Inflammatory macrophage treated with lipopolysaccharide for 4 hours (primary cell): ENCODE measurements at places on chromosomes 1 and 21.
A peak's percentile ranks its signal among the peaks of the same experiment; 100 is the strongest.

DNA sequence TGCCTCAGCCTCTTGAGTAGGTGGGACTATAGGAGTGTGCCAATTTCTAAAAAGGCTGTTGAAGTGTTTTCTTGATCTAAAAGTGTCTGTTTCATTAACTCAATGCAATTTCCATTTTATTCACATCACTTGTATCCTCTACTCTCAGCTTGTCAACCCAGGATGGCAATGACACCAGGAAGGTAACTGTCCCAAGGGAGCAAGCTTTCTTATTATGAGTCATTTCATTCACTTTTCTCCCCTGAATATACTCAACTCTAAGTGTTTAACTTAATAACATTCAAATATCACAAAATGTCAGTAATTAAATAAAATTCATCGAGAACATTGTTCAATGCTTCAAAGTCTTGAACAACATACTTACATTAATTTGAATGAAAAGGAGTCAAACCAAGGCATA lies 22.9 kb upstream of the GFI1 start:
- DNase-seq, result no peak

GRCh38 chr21:42108554-42109340 lies 37.6 kb downstream of the UMODL1 start:
- no peak for DNase-seq

GRCh38 chr1:173297798-173298391 lies 90.8 kb upstream of the TNFSF4 start:
- no peak for DNase-seq

DNA sequence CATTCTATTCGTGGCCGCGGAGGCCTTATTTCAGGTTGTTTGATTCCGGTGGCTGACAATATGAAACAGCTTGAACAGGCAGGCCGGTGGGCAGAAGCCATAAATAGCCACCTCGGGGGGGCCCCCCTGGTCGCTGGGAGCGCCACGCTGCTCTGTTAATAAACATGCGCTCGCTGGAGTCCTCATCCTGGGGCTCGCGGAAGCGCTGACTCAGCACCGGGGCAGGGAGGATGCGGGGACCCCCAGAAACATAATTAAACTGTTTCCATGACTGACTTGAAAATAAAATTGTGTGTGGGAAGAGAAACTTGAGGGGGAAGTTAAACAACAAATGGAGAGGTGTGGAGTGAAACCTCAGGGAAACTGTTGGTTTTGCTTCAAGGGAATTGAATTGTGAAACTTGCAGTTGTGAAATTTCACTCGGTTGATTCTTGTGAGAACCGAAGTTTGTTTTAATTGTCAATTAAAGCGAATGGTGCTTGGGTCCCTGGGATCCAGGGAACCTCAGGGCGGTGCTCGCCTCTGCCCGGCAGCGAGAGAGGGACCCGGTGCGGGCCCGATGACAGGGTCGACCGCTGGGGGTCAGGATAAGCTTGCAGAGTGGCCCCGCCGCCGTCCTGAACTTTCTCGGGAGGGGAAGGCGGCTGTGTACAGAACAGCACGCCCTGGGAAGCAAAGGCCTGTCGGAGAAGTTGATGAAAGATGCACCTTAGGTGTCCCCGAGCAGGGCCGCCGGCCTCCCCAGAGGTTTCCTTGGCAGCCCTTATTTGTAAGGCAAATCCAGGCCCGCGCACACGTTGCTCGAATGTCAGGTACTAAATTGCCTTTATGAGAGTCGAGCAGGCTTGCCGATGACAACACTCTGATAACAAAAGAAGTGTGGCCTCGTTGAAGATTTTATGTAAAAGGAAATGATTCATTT lies 176.9 kb upstream of the LMO4 start:
- DNase-seq, result peak; percentile 82

DNA sequence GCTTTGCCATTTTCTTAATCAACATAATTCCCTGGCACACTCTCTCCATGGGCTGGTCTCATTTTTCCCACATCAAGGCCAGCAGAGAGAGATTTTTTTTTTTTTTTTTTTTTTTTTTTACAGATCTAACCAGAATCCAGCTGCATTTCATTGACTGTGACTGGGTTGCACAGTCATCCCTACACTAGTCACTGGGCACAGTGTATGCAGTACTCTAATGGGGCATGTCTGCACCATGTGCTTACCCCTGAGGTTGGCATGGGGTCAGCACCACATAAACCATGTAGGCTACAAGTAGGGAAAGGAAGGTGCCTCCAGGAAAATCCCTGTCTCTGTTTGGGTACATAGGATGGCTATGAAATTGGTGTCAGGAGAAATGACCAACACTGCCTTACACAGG lies 64.1 kb upstream of the LRP8 start:
- DNase-seq, result no peak

DNA sequence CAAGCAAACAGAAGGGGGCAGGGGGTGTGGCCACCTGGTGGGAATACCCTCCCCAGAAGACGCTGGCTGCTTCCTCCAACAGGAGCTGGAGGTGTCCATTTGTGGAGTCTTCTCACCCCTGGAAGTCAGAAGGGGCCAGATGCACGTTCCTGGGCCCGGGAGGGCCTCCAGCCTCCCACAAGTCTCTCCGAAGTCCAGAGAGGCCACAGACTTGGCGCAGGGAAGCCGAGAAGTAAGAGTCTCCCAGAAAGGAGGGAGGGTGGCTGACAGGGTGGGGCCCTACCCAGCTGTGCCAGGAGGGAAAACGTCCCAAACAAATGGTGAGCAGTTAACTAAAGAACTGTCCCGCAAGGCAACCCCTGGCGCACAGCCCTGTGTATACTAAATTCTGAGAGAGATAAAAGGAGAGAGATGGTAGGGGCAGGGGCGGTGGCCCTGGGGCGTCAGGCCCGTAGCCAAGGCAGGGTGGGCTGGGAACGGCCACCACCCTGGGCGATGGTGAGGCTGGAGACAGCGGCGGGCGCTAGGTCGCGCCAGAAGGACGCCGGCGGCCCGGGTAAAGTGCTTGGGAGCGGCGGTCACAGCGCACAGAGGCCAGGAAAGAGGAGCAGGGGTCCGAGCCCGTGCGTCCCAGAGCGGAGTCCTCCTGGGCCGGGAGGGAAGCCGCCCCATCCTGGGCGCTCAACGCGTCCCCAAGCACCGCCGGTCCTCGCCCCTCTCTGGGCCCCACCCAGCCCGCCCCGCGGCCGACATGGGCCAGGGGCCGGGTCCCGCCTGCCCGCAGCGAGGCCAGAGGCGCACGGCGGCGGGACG lies 1.2 kb downstream of the CHD5 start:
- DNase-seq, result no peak

DNA sequence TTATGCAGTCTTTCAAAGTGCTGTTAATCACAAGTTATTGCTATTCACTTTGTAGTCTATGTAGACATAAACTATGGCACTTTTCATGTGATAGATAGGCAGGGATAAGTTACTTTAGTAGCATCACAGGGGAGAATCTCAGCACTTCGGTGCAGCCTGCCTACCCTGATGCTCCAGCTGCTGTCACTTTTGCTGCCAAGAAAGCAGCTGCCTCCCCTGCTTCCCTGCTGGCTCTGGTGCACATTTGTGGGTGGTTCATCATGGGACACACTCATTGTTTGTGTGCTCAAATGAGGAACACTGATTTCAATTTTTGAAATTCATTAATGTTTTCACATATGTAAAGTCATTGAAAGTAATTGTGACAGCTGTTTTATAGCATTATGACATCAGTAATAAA lies 272.6 kb downstream of the S1PR1 start:
- DNase-seq, result no peak

GRCh38 chr1:63463248-63463647 lies 59.8 kb downstream of the ITGB3BP start:
- peak; percentile 93 for DNase-seq

DNA sequence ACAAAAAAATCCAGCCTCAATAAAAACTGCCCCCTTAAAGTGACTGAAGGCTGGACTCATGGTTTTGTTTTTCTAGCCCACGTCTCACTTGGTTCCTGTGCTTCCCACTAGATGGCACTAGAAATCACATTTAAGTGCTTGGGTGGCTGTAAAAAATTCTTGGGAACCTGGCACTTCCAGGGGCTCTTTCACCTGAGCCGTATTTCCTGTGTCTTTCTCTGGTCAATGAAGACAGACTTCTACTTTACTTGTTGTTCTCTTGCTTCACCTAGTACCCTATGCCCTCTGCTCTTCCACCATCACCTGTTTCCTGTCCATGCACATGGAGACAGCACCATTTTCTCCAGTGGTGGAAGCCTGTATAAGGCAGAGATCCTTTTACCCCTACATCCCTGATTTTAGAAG lies 20.0 kb downstream of the METTL13 start:
- peak; percentile 27 for DNase-seq

DNA sequence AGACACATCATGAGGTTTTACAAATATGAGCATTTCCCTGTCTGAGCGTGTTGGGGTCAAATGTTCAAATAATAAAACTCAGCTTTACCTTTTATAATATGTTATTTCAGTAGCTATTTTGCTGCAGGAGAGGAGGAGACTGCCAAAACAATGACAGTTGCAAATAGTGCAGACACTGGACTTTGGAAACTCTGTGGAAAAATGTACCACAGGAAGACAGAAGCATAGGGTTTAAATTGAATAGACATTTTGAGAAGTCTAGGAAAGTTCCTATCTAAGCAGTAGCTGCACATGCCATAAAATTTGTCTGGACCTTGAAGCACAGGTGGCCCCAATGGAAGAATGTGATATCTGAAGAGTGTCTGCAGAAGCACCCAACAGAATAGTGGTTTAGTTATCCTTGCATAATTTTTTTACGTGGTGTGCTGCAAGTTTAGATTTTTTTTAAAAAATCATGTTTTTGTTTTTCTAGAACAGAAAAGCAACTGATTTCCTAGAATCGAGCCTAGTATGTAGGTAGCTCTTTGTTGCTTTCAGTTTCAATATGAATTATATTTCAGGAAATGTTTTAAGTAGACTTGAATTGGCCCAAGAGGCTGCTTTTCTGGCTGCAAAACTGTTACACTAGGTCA lies 14.0 kb upstream of the GBP5 start:
- DNase-seq, result peak; percentile 86

DNA sequence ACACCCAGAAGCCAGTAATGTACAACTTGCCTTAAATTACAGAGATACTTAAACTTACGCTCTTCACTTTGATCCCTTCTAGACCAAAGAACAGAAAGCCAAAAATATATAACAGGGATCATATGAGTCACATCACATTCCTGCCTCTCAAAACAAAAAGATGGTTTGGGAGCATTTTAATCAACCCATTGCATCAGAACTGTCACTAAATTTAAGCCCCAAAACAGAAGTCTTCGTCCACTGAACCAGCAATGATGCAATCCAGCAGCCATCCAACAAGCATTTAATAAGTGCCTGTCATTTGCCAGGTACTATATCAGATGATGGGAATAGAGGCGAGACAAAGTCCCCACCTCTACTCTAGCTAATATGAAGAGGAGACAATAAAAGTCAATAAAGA lies 42.7 kb upstream of the GLIS1 start:
- DNase-seq, result no peak

- no peak for DNase-seq
Observed at GRCh38 chr1:240234485-240235210, 143.0 kb downstream of the FMN2 start.

GRCh38 chr1:215202868-215203267 lies 120.3 kb downstream of the KCNK2 start:
- no peak for DNase-seq

DNA sequence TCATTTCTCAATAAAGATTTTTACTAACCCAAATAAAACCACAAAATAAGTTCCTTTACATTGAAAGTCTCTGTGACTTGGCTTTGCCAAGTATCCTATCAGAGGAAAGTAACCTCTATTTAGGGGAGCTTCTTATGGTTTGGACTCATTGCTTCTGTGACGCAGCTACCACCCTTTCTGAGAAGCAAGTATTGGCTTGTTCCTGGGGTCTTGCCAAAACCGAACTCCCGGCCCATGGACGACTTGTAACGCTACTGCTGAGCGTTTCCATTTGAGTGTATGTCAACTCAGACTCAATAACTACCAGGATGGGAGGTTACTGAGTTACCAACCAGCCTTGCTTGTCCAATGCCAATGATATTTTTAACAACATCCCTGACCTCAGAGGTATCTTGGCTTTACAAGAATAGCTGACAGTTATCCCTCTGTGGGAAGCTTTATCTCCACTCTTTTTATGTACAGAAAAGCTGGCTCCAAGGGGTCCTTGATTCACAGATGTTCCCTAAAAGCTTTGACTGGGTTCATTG lies 911.9 kb downstream of the TTLL7 start:
- no peak for DNase-seq

DNA sequence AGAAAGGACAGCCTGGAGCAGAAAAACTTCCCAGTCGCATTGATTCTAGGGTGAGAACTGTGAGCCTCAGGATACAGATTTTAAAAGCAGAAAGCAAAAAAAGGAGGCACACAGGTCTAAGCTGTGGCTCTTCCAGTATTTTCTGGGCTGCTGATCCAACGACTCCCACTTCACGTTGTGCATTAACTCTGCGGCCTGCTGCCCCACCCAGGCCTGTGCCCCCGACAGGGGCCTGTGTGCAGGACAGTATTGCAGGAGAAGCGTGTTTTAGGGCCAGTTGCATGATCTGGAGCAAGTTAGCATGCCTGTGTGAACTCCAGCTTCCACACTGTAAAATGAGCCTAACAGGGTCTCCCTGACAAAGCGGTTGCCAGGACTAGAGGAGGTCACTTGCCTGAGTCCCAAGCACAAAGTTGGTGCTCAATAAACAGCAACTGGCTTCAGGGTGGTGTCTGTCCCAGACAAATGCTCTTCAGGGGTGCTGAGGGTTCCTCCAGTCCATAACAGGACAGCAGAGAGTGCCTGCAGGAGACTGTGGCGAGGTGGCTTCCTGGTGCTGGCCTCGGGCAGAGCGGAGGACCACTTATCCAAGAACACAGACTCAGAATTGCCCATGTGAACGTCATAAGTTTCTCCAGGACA lies 66.8 kb upstream of the RAB4A start:
- no peak for DNase-seq

DNA sequence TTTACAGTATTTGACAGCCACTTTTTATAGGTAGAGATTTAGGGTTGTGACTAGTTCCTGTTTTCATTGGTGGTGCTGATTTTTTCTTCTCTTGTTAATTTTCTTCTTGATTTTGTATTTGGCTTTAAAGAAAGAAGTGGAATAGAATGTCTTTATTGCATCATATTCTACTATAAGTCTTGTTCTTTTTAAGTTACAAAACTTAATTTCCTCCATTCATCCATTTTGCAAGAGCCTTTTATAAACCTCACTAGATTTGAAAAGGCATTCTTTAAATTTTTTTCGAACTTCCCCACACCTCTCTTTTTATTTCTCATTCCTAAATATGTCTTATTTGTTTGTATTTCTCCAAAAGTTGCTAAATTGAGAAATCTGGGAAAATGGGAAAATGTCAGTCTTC lies 1368.6 kb upstream of the ADGRL4 start:
- DNase-seq, result no peak

- peak; percentile 15 for DNase-seq
Observed at GRCh38 chr21:32412162-32413014, at the start of gene EVA1C. Gene EVA1C (plus strand): TSS chr21:32412706. CDS start chr21:32412854, 148 bp downstream.

- DNase-seq, result peak; percentile 85
Observed at GRCh38 chr21:35470522-35470921, 421.4 kb upstream of the RUNX1 start.
